ENCODE measurements at places on chromosomes 7 and 10.
A peak's percentile ranks its signal among the peaks of the same experiment; 100 is the strongest.

DNA sequence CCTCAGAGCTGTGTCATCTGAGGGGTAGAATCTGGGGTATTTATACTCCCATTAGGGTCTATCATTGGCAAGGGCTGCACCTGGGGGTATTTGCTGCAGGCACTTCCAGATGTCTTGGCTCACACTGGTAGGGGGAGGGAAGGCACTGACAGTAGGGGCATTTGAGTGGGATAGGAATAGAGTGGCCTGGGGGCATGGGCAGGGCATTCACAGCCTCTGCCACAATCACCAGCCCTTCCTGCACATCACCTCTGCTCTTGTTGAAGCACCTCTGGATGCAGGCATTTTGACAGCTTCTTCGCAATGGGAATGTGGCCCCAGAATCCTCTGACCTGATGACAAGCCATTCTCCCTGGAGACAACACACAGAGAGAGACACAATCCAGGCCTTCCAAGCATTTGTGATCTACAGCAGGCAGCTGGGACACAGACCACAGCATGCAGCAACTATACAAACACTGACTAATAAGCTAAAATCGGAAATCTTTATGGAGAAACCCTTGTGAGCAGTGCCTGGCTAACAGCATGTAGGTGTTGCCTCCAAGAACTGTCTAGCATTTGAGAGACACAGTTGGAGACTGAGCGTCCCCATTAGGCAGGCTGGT is 178.5 kb downstream of the KCNMA1 start:
- DNase-seq, result no peak

DNA sequence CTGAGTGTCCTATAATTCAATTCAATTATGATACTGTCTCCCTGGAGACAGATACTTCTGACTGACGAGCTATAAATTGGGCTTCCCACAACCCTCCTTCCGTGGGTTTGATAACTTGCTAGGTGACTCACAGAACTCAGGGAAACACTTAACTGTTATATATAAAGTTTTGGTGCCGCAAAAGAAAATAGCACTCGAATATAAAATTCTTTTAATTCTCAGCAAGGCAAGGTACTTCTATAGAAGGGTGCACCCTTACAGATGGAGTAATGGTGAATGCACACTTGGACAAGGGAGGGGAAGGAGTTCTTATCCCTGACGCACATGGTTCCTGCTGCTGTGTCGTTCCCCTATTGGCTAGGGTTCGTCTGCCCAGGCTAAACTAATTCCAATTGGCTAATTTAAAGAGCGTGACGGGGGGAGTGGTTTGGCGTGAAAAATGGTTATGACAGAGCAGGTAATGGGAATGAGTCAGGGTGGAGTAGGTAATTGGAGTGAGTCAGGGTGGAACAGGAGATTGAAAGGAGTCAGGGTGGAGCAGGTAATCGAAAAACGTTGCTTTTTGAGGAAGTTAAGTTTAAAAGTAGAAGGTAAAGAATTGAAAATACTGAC is 20.8 kb upstream of the GHITM start:
- DNase-seq, result no peak

DNA sequence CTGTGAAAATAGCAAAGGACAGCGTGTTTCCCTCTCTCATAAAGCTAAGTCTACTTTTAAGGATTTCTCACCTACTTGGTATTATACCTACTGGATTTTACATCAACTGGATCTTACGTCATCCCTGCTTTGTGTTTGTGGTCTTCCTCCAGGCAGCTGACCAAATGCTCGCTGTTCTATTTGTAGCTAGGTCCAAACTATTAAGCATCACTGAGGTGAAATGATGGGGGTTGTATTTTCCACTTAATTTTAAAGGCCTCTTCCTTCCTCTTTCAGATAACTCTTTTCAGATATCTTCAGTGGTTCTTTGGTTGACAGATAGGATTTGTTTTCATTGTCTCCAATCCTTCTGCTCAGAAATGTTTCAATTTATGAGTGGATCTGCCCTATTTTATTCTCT is 169.7 kb downstream of the RNLS start:
- no peak for DNase-seq

DNA sequence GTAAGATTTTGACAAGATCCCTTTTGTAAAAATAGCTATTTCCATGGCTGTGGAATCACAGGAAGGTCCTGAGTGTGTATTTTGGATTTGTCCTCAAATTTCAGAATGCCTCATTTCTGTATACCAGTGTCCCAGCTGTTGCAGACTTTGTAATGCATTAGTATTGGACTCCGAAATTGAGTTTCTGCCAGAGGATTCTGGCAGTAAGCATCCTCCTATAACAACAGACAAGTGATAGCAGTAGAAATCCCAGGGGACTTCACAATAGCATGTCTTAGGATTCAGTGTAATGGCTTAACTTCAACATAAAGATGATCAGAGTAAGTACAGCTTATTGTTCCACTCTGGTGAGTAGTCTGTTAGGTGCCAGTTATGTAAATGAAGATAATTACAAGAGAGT is 104.6 kb downstream of the FOXP2 start:
- DNase-seq, result no peak

DNA sequence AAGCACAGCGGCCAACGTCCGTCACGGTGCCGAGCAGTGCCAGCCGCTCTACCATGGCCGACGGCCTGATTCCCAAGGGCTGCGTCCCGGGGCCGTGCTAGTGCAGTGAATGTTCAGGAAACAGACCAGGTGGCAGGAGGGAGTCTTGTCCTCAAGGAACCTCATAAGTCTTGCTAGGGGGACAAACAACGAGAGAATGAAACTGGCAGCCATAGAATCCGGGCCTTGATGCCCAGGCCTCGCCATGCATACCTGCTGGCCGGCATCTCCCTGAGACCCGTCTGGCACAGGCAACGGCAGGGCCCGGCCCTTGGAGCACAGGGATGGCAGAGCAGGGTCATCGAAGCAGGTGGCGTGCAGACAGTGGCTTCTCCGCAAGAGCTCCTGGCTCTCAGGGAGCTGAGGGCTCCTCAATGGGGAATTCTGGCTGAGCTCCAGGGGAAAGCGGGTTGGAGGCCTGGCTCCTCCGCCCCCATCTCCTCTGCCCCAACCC is 58.8 kb downstream of the DIP2C start:
- DNase-seq, result no peak

GRCh38 chr10:16439295-16439694 is 2.5 kb downstream of the PTER start:
- DNase-seq, result no peak

GRCh38 chr10:132422903-132423825 is 26.2 kb downstream of the PWWP2B start:
- no peak for DNase-seq

DNA sequence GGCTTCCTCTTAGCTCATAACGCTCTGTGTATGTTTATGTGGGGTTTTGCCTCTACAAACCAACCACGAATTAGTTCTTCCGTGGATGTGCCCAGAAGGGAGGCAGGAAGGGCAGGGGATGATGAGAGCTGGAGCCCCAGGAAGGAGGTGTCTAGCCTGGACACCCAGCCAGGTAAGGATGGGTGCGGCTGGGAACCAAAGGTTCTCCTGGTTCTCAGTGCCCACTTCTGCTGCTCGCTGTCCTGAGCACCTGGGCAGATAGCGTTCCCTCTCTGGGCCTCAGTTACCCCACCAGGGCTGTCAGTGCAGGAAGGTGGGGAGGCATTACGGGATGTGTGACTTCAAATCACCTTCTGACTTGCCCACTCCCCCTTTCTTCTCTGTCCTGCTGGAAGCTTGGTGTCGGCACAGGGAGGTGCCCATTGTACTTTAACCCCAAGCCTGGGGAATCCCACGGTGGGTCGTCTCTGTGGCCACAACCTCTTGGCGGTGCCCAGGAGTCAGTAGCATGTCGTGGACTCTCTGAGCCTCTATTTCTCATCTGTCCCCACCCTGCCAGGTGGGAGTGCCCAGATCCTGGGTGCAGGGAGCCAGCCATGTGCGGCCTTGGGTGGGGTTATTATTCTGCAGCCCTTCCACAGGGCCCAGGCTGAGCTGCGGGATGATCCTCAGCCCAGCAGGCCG is 18.7 kb upstream of the PCBD1 start:
- DNase-seq, result no peak

DNA sequence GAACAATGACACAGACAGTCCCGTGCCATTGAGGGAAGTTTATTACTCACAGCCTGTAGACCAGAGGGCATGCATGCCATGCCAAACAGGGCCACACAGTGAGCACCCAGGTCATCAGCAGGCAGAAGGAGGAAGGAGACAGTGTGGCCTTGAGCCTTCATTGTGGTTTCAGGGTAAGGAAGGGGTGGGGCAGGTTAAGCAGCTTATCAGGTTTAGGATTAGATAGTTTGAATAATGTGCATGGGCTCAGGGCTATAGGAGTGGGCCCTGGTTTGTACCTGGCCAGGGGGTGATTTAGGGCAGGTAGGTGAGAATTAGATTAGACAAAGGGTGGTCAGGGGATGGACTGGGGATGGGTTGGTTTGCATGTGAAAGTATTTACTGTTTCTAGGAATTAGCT is 67.9 kb downstream of the ADCY1 start:
- no peak for DNase-seq

DNA sequence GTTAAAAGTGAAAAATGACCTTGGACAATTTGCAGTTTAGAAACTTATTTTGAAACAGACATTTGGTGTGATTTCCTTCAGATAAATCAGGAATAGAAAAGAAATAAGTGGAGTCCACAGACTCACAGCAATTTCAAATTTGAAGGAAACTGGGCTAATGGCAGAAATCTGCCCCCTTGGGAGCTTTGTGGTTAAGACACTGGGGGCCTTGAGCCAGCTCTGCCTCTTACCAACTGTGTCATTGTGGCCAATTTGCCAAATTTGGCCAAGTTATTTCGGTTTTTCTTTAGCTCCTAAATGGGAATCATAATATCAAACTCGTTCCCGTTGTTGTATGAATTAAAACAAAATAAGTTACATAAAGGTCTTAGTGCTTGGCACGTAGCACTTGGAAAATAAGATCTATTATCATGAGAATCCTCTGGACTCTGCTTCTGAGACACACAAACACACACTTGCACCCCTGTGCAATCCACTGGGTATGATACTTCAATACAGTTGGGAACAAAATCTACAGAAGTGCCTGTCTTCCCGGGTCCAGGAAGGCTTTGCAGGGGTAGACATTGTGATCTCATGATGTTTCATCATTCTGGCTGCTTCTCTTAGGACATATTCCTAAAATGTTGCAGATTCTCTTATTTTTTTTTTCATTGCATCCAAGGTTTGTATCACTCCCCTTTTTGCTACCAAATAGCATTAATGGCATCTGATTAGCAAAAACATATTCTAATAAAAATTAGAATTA is 4.9 kb downstream of the ARMC3 start:
- no peak for DNase-seq

GRCh38 chr10:125263551-125263950 is 103.2 kb upstream of the CTBP2 start:
- DNase-seq, result no peak

- DNase-seq, result no peak
These were observed 47.9 kb downstream of the PTPRN2 start for GRCh38 chr7:158539711-158540146.

GRCh38 chr7:55887821-55888247 is 578 bp downstream of the ZNF713 start:
- DNase-seq, result no peak

GRCh38 chr10:96491303-96491702 is 22.4 kb downstream of the TLL2 start:
- DNase-seq, result no peak

DNA sequence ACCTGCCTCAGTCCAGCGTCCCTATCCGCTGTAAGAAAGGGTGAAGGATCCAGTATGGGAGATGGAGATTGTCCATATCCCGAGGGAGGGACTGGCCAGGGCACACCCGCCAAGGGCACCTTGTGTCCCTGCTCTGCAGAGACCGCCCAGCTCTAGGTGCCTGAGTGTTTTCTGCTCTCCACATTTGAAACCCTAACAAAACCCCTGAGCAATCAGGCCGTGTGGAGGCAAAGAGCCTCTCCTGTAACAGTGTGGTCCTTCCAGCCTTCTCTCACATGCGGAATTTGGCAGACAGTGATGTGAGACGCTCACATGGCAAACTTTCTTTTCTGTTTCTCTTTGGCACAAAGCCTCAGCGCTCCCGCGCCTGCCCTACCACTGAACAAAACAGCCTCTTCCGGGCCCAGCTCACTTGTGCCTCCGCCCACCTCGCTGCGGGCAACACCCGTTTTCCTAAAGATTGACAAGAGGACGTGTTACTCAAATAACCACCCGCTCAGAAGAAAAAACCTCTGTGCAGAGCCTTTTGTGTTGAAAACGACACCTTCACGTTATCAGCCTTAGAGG is 514.8 kb downstream of the DNAJB6 start:
- peak; percentile 77 for DNase-seq

GRCh38 chr10:124092860-124093773 is at the start of gene CHST15:
TSS of gene CHST15 (minus strand) at chr10:124093598. CDS start at chr10:124046212, 47,386 bp downstream.
- DNase-seq, result peak; percentile 18

DNA sequence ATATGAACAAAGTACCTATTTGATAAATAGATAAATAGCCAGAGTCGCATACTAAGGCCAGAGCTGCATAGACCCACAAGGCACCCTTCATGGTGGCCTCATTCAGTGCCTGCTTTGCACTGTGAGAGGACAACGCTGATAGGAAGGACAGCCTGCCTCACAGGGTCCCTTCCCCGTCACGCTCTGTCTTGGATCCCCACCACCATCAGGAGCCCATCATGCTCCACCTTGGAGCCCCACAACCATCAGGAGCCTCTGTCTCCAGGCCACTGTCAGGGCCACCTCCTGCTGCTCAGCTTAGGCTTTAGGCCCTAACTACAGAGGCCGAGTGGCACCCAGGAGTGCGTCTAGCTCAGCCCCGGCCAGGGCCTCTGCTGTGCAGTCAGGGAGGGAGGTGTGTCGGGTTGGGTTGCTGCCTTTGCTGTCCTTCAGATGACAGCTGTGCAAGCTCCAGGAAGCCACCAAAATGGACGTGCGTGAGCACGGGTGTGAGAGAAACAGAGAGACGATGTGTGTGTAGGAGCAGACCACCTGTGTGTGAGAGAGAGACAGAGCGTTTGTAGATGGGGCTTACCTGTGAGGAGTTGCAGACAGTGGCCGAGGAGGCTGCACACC is 516.9 kb downstream of the GLRX3 start:
- no peak for DNase-seq

DNA sequence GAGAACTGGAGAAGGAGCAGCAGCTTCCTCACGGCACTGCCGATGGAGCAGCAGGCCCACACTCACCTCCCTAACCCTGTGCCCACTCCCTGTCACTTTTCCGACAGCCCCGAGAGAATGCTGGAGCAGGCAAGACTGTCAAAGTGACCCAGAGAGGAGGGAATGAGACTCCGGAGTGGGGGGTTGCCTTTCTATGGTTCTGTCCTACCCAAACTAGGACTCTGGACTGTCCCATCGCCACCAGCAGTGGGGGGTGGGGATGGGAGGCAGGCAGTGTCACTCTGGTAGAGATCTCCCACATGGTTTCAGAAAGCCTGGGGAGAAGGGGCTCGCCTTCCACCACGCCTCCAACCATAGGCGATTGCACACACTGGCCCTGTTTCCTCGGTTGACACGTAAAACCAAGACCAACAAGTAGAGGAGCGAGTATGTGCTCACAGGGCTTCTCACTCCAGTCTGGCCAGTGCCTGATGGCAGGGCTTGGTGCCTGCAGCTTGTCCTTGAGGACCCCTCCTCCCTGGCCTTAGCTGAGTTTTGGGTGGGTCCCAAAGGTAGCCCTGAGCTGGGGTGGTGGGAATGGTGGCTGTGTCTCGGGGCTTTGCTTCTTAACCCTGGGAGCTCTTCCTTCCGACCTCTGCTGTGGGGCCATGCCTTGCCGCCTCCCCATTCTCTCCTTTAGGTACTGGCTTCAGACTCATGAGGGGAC is 148.5 kb downstream of the PTPN20 start:
- DNase-seq, result no peak

GRCh38 chr10:850093-850492 is 81.4 kb downstream of the LARP4B start:
- DNase-seq, result no peak
